ENCODE measurements at places on chromosomes 7 and 10.

DNA sequence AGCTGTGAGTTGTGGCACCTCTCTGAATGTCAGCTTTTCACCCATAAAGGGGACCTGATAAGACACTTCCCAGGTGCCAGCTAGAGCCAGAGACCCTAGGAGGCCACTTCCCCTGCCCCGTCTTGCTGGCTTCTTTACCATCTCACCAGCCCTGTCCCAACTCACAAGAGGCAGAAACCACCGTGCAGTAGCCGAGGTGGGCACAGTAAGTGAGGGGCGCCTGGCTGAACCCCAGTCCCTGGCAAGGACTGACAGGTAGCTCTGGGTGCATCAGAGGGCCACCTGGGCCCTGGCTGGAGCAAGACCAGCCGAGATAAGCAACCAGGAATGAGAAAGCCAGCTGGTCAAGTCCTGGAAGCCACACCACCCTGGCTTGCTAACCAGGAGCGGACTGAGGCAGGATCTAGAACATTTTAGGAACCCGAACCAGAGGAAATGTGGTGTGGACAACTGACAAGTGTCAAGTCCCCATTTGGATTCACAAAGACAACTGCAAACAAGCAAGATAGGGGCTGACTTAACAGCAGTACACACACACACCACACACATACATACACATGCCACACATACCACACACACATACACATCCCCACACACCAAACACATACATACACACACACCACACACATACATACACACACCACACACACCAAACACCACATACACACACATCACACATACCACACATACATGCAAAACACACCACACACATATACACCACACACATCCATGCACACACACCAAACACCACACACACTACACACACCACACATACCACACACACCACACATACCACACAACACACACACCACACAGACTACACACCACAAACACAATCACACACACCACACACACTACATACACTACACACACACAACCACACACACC is 20.8 kb downstream of the OGDHL start:
- DNase-seq: no peak

GRCh38 chr10:74794531-74794930 is 31.9 kb upstream of the KAT6B start:
- DNase-seq: no peak

- no peak for DNase-seq
Observed at GRCh38 chr7:24965831-24966708, 13.9 kb downstream of the OSBPL3 start.

- no peak for DNase-seq
Observed at GRCh38 chr7:143355450-143356385, 6.8 kb downstream of the FAM131B start.

DNA sequence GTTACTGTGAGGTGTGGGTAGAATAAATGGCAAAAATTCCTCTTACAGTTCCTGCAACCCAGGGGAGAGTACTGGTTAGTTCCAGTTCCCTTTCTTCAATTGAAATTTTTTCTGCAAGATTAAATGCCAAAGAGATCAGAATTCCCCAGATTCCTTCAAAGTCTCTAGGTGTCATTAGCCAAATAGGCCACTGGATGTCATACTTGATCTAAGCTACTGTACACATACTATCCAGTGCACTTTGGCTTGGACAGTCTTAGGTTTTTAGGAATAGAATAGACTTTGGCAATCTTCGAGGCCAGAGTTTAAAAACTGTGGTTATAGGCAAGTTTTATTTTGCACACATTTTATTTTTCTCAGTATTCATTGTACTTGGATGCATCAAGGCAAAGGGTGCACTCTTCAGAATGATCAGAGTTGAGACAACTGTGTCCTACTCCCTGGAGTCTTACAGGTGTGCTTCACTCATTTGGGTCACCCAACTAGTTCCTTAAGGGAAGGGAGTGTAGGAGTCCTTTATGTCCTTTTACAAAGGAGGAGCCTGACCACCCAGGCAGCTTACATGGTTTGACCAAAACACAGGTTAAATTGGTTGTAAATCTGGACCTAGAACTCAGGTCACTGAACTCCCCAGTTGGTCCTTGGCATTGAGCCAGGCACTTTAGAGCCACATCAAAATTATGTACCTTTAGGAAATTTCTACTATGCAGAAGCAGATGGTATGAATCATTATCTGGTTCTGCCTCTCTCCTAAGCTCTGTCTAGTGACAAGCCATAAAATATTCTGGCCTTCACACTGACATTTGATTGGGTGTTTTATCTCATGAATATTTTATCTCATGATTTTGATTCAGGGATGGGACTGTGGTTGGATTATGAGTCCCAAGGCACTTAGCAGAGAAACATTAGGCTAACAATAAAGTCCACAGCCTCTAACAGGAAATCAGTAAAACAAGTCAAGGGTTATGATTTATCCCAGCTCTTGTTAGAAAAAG is 49.5 kb downstream of the ASAH2B start:
- DNase-seq: peak; percentile 28

All from body of pancreas (tissue), 4 donors.